IMR-90 (cell line): ENCODE measurements at places on chromosomes 2 and 18. TPM values are rescaled to one million over a fixed set of nuclear protein-coding genes. Genes with fewer than 3 reads are reported as not detected.

DNA sequence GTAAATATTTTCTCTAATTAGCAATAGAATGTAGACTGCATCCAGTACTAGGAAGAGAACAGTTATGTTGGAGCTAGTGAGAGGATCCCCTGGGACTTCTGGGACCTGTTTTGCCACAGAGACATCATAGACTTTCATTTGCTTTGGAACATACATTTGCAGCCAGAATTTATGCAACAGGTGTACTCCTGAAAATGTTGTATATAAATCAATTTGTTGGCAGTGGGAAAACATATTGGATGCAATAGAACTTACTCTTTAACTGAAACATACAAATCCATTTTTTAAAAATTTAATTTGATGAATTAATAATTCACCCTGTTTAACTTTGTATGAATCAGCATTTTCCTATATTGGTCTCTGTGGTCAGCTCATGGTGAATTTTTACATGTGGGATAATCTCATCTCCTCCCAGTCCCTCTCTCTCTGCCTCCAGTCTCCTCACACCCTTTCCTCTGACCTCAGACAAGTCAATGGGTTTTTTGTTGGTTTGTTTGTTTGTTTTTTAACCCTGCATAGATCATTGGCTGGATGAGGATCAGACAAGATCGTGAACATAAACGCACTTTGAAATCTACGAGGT lies 263.0 kb downstream of the LPIN1 start:
- no peak overlapping the region for H3K27ac ChIP-seq
- no peaks in the 10 kb centered on the region for H3K36me3 ChIP-seq
- no peak overlapping the region for H3K4me3 ChIP-seq
- no peak for DNase-seq
- H3K27me3 ChIP-seq: no peaks in the 10 kb centered on the region

- H3K4me1 ChIP-seq: no peaks in the 10 kb centered on the region
- H3K27me3 ChIP-seq: no peaks in the 10 kb centered on the region; the same call in 1 of the 2 replicates
- no peak overlapping the region for H3K4me3 ChIP-seq
- no peaks in the 10 kb centered on the region for H3K36me3 ChIP-seq
- DNase-seq: no peak
- no peak overlapping the region for H3K27ac ChIP-seq
Observed at GRCh38 chr2:151716721-151717120, 17.6 kb downstream of the NEB start.

GRCh38 chr2:232761301-232761907 lies 15.0 kb downstream of the KCNJ13 start:
- peaks cover 2% of the 10 kb centered on the region; the same call in 1 of the 2 replicates for H3K4me1 ChIP-seq
- no peak overlapping the region for H3K27ac ChIP-seq
- H3K4me3 ChIP-seq: no peak overlapping the region
- no peaks in the 10 kb centered on the region for H3K27me3 ChIP-seq
- peaks cover 18% of the 10 kb centered on the region for H3K36me3 ChIP-seq

Gene COPS7B
- total RNA-seq: 22.2 and 23.1 TPM in 2 replicates

GRCh38 chr2:155583674-155584195 lies 748.8 kb downstream of the NR4A2 start:
- no peaks in the 10 kb centered on the region for H3K27me3 ChIP-seq
- no peak for DNase-seq
- H3K27ac ChIP-seq: no peak overlapping the region

- no peaks in the 10 kb centered on the region for H3K36me3 ChIP-seq
- no peak overlapping the region for H3K27ac ChIP-seq
- H3K4me3 ChIP-seq: no peak overlapping the region
Observed at GRCh38 chr2:170341684-170342623, 164.0 kb downstream of the MYO3B start.
